ENCODE measurements at places on chromosomes 1 and 21.

DNA sequence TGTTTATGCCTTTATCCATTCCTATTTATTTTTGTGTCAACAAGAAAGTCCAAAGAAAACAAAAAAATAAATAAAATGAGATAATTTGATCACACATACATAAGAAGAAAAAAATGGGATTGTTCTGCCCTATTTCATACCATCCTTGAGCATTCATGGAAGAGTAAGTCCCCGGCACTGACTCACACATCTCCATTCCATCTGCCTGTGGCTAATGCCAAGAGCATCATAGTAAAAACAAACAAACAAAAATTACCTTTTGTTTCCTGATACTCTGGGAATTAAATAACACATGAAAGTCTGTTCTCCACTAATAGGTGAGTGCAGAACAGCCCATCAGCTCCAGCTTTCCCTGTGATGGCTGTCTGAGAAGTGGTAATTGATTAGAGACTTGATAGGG, 48.1 kb upstream of the BACE2 start:
- no peak for DNase-seq

GRCh38 chr1:29650041-29650400, 413.7 kb downstream of the PTPRU start:
- no peak for DNase-seq

GRCh38 chr21:44846485-44847260, 26.8 kb downstream of the PTTG1IP start:
- peak; percentile 34 for DNase-seq

DNA sequence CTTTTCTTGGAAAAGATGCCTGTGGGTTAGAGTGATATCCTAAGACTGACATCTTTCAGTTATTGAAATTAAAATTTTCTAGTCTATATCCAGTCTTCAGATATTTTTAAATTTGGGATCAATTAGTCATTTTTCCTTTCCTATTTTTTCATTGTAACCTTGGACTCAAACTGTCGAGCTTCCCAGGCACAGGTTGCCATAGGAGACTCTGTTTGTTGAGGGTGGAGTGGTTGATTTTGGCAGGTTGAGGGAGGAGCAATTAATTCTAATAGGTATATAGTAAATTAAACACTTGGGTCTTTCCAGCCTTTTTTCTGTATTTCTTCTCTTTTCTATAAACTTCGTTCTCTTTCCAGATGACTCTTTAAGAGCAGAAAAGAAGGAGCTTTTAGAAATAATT, 326.8 kb downstream of the ASTN1 start:
- no peak for DNase-seq

DNA sequence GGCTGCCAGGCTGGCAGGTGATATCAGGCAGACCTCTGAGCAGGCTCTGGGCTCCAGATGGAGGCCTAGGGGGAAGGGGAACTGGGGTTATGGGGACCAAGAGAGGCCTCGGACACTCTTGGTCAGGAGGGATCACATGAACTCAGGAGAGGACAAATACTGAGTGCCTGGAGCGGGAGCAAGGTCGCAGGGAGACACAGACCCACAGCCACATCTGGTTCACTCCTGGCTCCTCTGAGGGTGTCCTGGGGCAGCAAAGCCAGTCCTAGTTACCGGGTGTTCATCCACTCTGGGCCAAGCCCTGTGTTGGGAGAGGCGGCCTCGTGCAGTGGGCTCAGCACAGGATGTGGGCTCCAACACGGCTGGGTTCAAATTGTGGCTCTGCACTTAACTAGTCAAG, 239.0 kb downstream of the PTPRU start:
- no peak for DNase-seq

DNA sequence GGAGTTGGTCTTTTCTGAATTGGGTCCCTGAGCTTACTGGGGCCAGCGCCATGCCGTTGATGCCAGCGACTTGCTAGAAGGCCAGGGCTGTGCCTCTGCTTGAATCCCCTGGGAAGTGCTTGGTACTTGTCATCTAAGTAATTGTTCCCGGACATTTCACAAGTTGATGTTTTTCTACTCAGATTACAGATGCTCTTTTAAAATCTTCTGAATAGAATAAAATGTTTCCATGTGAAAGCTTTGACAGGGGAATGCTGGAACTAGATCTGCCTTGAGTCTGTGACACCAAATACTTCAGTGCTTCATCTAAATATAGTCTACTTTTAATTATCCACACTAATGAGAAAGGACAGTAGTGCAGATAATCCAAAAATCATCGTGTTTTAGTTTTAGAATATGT, 38.3 kb downstream of the PTGFRN start:
- DNase-seq: no peak

- DNase-seq: no peak
Observed at GRCh38 chr1:216898801-216899200, 175.6 kb upstream of the ESRRG start.

DNA sequence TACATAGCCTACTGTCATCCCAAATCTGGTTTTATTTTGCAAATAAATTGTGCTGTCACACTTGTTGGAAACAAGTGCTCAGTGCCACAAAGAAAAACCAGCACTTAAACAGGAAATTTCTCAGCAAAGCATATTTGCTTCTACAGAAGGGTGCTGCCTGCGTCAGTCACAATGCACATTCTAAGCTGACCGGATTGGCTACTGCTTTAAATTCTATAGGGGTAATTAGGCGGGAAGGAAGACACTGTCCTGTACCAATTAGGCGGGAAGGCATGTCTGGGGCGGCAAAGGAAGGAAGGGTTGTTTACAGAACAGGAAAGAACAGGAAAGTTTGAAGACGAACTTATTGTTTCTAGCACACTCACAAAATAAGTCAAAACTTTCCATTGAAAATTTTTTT, 2.8 kb downstream of the IFI16 start:
- DNase-seq: peak; percentile 53

Measured in activated naive CD4-positive, alpha-beta T cell treated with Interleukin-2 at 50 U/mL for 16 hours (primary cell).